Umbilical cord (tissue), 2 donors: ENCODE measurements at places on chromosomes 16 and 17. TPM values are rescaled to one million over a fixed set of nuclear protein-coding genes. Genes with fewer than 3 reads are reported as not detected.
A peak's percentile ranks its signal among the peaks of the same experiment; 100 is the strongest.

- no peak for DNase-seq
Observed at GRCh38 chr17:45435481-45435880, 2.8 kb upstream of the ARHGAP27 start.

- no peak for DNase-seq
Observed at GRCh38 chr17:62648956-62649294, 21.5 kb downstream of the MRC2 start.

DNA sequence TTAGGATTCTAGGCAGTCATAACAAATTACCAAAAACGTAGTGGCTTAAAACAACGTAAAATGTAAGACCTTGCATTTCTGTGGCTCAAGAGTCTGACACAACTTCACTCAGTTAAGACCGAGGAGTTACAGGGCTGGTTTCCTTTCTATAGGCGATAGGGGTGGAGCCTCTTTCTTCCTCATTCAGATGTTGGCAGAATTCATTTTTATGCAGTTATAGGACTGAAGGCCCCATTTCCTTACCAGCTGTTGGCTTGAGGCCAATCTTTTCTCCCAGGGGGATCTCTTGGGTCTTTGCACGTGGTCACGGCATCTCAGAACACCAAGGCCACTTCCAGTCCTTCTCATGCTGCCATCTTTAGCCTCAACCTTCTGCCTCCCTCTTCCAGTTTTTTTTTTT is 145.2 kb downstream of the KCNJ2 start:
- DNase-seq, result peak; percentile 30

KRT17 gene
- 762 TPM for total RNA-seq

GRCh38 chr17:77798031-77798430 is 160.5 kb upstream of the TNRC6C start:
- DNase-seq, result no peak

- DNase-seq, result peak; percentile 41
Observed at GRCh38 chr17:61396586-61397085, 3.0 kb upstream of the TBX2 start.

- DNase-seq, result no peak
Observed at GRCh38 chr16:86789621-86790051, 211.3 kb downstream of the FOXL1 start.

TMEM97 gene
- 20.9 TPM for total RNA-seq

DNA sequence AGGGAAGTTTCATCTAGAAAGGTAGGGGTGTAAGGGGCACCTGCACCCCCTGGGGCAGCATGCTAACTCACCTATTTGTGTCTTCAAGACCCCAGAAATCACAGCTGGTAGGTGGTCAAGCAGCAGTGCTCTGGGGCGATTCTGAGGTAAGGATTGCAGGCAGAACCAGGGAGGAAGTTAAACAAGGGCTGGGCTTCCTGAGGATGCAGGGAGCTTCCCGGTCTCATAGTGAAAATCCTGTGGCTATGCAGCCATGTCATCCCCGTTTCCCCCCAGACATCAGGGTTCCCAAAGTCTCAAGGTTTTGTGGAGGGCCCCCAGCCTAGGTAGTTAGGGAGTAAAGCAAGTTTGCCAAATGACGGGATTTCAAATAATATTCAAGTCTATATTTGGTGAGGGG is 78.5 kb downstream of the C16orf78 start:
- DNase-seq, result no peak

GRCh38 chr16:86118467-86119307 is 219.7 kb downstream of the IRF8 start:
- DNase-seq, result no peak
